HS-5 (cell line): ENCODE measurements at places on chromosomes 4 and X.

DNA sequence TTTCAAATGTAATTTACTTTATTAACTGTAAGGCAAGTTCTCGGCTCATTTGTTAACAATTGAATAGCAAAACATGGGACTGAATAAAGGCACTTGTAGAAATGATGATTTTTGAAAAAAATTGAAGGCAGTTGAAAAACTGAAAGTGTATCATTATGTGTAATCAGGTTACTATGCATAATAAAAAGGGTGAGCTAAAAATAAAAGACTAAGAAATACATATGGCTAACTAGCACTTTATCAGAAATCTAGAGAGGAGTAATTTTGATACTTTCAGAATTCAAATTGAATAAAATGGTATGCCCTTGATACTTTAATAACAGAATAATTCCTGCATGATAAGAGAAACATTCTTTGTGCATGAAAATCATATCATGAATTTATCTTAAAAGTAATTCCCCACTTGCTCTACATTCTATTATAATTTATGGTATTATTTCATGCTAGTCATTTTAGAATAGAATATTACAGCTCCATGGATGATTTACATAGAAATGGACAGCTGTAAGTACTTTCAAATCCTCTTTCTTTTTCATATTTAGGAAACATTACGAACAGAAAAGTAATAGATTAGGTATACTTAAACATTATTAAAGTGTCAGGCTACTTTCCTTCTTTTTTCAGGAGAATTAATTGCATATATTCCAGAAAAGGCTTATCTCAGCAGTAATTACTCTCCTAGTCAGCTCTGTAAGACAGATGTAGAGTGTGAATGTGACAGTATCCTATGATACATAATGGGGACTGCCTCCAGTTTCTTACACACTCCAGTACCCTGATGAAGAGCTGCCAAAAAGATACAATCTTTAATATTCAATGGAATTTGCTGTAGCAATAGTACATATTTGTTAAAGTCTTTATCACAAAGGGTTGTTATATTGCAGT is 697.3 kb downstream of the CCSER1 start:
- no peak for DNase-seq

GRCh38 chr4:129335276-129335675 is 239.3 kb downstream of the C4orf33 start:
- no peak for DNase-seq

DNA sequence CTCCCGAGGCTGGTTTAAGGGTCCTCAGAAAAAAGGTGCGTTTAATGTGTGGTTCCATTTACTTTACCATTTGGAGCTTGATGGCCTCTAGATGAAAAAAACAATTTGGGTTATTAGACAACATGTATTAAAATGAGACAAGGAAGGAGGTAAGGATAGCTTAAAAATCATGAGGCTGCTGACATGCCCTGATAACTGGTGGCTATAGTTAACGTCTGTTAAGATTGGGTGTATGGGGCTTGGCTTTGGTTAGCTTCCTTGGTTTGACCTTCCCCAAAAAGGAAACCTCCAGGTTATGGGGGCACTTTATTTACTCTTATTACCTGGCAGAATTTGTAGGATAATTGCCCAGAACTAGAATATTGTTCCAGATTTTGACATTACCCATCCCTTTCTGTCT is 51.5 kb downstream of the HMGB2 start:
- no peak for DNase-seq

DNA sequence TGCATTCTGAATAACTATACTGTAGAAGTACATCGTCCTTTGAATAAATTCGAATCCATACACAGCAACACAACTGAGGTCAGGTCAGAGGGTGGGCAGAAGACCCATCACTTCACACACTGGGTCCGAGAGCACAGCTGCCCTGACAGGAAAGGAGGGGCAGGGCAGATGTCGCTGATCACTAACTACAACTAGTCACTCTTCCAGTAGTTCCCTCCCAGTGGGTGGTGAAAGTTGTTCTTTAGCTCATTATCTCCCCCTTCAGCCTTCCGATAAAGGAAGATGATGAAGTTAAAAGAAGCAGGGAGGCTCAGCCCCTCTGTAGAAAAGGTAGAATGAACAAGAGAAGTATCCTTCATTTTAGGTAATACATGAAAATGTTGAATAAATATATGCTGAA is 278.9 kb downstream of the INPP4B start:
- no peak for DNase-seq

DNA sequence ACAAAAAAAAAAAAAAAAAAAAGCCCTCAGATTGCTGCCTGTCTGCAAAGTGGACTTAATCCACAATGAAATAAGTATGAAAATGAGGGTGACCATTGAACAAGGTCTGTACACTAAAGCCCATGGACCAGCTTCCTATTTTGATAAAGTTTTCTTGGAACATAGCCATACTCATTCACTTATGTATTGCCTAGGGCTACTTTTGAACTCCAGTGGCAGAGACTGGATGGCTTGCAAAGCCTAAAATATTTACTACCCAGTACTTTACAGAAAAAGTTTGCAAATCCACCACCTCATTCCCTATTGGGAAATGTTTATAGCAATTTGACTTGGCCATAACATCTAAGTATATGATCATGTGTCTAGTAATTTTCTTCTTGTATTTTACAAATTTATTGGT is 481.7 kb downstream of the NAF1 start:
- no peak for DNase-seq

DNA sequence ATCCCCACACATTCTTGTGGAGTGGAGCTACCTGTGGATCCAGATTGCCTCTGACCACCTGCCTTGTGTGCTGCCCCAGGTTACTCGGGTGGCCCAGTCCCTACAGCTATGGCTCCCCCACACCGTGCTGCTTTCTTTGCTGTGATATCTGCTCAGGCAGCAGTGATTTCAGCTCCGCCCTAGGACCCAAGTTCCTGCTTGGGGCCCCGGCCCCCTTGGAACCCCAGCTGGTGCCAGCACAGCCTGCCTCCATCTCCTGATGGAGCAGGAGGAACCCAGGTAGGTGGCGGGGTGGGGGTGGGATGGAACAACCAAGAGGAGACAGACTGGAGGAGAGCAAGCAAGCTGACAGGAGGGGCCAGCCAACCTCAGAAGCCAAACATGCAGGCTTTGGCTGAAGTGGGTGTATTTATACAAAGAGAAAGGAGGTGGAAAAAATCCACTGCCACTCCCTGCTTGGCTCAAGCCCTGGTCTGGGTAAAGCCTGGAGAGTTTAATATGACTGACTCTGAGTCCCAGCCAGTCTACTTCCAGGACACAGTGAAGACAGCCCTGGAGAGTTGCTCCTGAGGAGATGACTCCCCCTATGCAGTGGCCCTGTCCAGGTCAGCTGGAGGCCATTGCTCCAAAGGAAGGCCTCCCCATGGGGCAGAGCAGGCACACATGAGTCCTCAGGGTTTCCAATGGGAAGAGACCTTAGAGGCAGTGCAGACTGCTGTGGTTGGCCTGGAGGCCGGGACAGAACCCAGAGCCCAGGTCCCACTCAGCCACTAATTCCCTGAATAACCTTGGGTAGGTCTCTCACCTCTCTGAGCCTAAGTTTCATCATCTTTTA is 197.1 kb upstream of the MAMLD1 start:
- DNase-seq: no peak

DNA sequence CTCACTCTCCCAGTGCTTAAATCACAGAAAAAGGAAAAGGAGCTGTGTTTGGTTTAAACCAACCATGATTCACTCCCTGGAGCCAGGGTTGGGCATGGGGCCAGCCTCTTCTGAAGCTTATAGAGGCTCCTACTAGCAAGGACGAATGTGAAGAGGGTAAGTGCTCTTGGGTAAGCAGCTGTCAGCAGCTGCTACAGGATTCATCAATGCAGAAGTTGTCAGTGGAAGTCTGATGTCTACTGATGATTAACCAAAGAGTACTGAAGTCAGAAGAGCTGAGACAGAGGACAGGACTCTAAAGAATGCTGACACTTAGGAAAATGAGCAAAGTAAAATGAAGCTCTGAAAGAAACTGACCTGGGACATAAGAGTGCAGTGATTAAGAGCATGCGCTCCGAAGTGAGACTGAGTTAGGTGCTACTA is 32.7 kb upstream of the JADE1 start:
- DNase-seq: peak; percentile 78
